DMS 273 treated with DMSO at 0.1 percent for 48 hours (cell line): ENCODE measurements at places on chromosomes 7 and 10.

GRCh38 chr10:76206797-76207352 lies 775.5 kb downstream of the LRMDA start:
- DNase-seq, result no peak

GRCh38 chr7:27203964-27204594 lies 4.2 kb upstream of the HOXA13 start:
- no peak for DNase-seq

DNA sequence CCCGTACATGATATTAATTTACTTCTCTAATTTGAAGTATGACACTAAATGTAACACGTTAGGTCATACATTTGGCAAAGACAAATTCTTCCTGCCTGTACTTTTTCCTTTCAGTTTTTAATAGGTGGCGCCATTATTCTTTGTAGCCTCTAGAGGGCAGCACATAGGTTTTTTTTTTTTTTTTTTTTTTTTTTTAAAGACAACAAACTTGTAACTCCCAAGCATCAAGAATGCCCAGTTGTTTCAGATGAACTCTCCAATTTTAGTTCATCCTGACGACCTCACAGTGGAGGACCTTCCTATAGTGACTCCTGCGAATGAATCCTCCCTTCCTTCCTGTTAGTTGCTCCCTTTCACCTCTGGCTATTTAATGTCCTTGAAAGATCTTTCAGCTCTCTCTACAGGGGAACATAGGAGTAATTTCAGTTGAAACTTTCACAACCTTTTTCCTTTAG lies 139.3 kb upstream of the HDAC9 start:
- DNase-seq, result peak; percentile 20

- DNase-seq, result peak; percentile 86
Measured at GRCh38 chr7:130486114-130486953, 5.6 kb upstream of the MEST start.

- no peak for DNase-seq
Measured at GRCh38 chr10:104581884-104582601, 59.0 kb upstream of the SORCS3 start.

GRCh38 chr10:96384506-96384905 lies 25.7 kb upstream of the OPALIN start:
- no peak for DNase-seq

DNA sequence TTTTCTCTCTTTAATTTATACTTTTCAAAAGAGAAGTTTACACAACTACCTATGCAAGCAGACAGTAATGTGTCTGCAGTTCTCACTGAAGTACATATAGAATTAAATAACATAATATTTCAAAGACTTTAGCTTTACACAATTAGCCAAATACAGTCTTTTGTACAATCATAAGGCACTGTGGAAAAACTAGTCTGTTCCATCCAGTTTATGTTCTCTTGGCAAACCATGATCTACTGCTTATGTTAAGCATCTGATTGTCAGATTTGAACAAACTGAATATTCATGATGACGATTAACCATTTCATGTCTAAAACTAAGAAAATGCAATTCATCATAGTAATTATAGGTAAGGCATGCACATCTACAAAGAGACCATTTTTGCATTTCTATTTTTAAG lies 842 bp downstream of the SEMA3A start:
- DNase-seq, result no peak

DNA sequence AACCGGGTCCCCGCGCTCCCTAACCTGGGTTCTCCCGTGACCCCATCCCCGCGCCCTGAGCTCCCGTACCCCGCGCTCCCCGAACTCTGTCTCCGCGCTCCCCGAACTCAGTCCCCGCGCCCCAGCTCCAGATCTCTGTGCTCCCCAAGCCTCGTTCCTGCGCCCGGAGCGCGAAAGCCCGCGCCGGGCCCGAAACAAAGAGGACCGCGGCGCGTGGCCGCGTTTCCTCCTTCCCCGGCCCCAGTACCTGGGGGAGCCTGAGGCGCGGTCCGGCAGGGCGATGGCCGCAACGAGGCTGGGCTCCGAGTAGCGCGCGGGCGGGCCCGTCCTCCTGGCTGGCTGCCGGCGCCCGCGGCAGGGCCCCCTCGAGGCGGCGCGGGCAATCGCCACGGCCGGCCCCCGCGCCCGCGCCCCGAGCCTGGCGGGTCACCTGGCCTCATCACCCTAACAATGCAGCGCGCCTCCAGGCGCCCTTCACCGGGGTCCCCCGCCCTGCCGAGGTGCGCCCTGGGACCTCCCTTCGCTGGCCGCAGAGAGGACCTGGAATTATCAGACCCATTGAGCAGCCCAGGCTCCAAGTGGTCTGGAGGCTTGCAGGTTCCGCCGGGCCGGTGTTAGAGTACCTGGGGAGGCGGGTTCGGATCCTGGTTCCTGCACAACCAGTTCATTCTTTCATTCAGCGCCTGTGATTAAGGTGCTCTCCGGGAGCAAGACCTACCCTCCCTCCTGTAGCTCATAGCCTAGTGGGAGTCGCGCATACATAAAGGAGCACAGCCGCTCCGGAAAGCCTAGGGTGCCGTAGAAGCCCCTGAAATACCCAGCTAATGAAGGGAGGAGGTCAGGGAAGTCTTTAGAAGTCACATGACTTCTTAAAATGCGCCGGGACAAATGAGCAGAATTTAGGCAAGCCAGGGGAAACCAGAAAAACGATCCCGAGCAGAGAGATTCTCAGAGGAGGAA lies at the start of gene TNS3:
Gene TNS3 (minus strand): TSS at position 308 of the 960 bp plus-strand sequence. CDS start 142,475 bp downstream, outside the sequence.
- DNase-seq, result no peak

- peak; percentile 67 for DNase-seq
Measured at GRCh38 chr7:30027065-30027456, 559 bp upstream of the FKBP14 start.

- DNase-seq, result no peak
Measured at GRCh38 chr10:121531830-121532178, 66.4 kb downstream of the FGFR2 start.

GRCh38 chr10:129784291-129784690 lies 179.8 kb downstream of the EBF3 start:
- no peak for DNase-seq

DNA sequence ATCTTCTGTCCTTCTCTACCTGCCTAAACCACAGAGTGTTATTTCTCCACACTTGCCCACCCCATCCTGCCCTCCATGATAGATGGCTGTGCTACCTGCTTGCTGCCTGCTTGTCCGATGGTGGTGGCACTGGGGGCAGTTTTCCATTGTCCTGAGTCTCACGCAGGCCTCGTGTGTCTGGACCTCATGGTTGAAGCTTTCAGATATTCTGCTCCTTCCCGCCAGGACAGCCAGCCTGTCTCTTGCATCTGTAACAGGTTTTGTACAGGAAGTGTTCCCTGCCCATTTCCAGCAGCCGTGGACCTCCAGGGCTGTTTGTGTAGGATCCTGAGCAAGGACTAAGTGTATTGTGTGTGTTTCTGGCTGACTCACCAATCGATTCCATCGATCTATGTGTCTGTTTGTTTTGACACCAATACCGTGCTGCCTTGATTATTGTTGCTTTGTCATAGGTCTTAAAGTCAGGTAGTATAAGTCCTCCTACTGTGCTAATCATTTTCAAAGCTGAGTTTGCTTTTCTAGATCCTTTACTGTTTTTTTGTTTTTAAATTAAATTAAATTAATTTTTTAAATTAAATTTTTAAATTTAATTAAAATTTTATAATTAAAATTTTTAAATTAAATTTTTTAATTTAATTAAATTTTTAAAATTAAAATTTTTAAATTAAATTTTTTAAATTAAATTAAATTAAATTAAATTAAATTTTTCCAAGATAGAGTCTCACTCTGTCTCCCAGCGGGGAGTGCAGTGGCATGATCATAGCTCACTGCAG lies 8.5 kb downstream of the IL15RA start:
- DNase-seq, result no peak
